ENCODE measurements at places on chromosomes 3 and 15.

- DNase-seq, result no peak
Observed at GRCh38 chr15:70474471-70475406, 288.6 kb downstream of the UACA start.

DNA sequence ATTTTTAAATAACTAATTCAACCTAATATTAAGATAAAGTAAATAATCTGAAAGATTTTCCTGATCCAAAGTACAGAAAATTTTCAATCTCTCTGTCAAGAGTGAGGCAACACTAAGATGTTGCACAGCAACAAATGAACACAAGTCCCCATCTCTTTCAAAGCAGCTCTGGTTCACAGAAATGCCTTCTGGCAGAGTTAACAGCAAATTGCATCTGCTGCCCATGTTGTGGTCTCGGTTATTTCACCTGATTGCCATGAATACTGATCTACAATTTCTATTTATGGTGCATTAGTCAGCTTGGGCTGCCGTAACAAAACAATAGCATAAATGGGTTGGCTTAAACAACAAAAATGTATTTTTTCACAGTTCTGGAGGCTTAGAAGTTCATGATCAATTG is 167.3 kb downstream of the BCHE start:
- DNase-seq, result no peak

- DNase-seq, result no peak
Observed at GRCh38 chr15:60540002-60540651, 61.2 kb upstream of the ICE2 start.

GRCh38 chr15:90902840-90903732 is at the start of gene MAN2A2:
MAN2A2 (plus strand) TSS chr15:90903302; CDS start chr15:90904208, 906 bp downstream.
- DNase-seq, result peak; percentile 49
